ENCODE measurements at places on chromosomes 2 and 18.

- DNase-seq = no peak
These were observed 45.8 kb downstream of the DNAJC10 start for GRCh38 chr2:182761903-182762302.

DNA sequence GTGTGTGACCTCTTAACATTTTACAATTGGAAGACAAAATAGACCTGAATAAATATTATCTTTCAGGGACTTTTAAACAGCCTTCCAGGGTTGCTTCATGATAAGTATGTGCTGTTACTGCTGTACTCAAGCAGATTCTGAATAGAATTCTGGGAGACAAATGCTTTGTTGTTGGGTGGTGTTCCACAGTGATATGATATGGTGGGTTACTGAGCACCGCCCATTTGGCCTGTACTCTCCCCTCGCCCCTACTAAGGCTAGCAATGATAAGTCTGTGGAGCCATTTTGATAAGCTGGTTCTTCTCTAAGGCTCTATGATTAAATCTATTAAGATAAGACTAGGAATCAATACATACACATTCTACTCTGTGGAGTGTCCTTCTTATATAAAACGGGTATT, 89.8 kb upstream of the ITGA4 start:
- no peak for DNase-seq

DNA sequence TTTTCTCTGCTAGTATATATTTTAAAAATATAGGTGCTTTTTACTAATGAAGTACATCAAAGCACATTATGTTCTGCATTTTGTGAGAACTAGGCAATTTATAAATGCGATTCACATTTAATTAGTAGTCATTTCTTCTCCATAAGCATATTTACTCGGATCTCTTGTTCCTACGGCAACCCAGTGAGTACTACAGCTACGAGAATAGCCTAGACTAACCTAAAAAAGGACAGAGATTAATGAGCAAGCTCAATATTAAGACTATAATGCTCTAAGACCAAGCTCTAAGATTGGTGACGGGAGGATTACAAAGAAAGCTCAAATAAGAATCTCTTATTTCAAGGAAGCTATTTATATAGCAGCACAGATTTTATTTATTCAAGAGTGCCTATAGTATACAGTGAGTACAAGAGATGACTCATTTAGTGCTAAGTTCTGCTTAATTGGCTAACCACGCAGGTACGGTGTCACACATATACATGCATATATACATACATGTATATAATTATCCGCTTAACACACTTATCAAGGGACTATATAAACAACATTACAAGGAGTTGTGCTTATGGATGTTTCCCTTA, 364.7 kb downstream of the GPD2 start:
- no peak for DNase-seq

DNA sequence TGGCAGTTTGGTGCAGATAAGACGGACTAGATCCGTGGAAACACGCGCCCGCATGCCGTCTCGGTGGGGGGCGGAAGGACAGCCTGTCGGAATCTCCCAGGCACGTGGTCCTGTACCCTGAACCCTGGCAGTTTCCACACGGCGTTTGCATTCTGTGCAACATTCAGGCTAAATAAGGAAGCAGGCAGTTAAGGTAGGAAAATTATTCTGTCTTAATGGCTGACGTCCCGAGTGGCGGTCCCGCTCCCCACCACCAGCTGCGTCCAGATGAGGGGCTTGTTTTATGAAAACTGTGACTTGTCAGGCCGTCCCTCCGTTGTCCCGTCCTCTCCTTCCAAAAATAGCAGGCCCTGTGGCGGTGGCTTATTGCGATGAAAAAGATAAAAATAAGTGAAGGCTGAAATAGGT, 120.2 kb downstream of the NFATC1 start:
- DNase-seq = no peak

DNA sequence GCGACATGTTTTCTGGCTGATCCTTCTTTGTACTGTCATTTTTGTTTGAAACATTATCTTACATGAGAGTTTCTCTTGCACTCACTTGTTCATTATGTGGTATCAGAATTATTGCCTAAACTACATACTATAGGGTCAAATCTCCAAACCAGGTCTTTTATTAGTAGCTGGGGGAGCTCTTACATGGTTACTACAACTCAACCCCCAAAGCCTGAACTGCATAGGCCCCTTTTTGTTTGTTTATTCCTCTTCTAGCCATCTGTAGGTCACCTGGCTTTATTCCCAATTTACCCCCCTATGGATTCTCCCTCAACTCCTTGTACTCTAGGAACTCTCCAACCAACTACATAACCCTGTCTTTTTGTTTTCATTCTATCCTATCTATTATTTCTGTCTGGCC, 46.7 kb downstream of the PUM2 start:
- no peak for DNase-seq

- no peak for DNase-seq
These were observed 104.3 kb upstream of the LINC00305 start for GRCh38 chr18:64253222-64253621.

GRCh38 chr18:35716169-35716831, 134.8 kb downstream of the GALNT1 start:
- no peak for DNase-seq

GRCh38 chr2:7333960-7334493, 416.8 kb downstream of the RNF144A start:
- no peak for DNase-seq

- DNase-seq = no peak
These were observed 845.9 kb upstream of the ID2 start for GRCh38 chr2:7835693-7836680.

DNA sequence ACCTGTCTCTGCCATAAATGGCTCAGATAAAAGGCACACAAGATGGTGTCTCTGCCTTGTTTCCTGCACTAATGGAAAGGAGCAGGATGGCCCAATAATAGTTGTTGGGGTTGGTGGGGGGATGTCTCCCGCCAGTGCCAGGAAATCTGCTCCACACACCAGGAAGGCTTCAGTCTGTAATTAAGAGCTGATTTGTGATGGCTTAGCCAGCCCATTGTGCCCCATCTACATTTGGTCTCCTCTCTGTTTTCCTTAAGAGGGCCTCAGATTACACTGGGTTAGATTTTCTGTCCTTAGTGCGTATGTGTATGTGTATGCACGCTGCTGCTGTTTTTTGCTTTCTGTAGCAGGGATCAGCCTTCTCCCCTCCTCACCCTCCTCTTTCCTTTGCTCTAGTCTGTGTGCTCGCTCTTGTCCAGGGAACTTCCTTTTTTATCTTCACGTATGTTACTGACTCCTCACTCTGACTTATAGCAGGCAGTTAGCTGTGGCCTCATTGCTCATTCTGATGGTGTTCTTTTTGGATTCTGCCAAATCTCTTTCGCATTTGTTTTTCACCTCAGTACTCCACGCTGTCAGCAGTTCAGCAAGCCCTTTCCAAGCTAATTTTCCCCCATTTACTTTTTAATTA, 33.4 kb upstream of the MGAT5 start:
- no peak for DNase-seq

DNA sequence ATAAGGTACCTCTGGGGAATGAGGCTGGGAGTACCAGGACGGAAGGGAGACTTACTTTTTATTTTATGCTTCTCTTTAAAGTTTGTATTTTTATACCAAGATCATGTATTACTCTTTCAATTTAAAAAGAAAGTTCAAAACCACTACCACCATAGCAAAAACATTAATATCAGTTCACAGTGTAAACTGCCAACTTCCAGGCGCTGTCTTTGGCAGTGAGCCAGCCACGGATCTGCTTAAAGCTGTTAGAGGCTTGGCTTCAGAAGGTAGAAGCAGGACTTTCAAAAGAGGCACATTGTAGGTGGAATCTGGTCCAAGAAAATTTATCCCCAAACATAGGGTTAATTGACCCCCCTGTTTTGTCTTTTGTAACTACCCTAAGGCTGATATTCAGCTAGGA, 74.8 kb downstream of the B3GNT2 start:
- no peak for DNase-seq

DNA sequence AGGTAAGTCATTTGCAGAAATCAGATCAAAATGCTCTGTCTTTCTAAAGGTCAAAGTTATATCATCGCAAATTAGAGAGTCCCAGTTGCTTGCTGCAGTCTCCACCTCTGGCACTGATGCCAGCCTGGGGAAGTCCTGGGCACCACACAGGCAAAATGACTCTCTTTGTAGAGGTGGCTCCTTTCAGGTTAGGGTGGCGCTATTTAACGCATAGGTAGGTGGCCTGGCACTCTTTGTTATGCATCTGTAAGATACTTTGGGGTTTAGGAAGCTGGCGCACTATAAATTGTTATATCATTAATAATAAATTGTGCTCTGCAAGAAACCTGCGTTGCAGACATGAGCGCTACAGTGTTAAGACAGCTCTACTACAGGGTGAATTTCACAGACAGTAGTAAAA, 268.5 kb downstream of the ICOS start:
- DNase-seq = no peak

- no peak for DNase-seq
These were observed 57.5 kb downstream of the HS1BP3 start for GRCh38 chr2:20593072-20594034.

- DNase-seq = no peak
These were observed 70.6 kb downstream of the CTAGE1 start for GRCh38 chr18:22346953-22347605.

DNA sequence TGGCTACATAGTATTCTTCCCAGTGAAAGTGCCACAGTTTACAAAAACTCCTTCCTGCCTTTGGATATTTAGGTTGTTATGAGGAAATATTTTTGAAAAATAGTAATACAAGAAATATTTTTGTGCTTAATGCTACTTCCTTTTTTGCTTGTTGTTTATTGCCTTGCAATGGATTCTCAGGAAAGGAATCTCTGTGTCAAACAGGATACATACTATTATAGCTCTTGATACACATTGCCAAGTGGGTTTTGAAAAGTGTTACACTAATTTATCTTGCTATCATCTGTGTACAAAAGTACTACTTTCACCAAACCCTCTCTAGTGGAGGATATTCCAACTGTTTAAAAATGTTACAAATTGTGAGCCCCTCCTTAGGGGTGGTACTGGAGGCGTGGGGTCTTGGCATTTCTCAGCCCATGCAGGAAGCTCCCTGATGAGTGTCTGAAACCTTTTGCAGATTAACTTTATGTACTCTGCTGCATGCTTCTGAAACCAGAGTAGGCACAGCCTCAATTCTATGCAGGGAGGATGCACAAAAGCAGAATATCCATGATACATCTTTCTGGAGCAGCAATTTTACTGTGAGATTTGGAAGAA, 54.5 kb downstream of the EVA1A start:
- no peak for DNase-seq

DNA sequence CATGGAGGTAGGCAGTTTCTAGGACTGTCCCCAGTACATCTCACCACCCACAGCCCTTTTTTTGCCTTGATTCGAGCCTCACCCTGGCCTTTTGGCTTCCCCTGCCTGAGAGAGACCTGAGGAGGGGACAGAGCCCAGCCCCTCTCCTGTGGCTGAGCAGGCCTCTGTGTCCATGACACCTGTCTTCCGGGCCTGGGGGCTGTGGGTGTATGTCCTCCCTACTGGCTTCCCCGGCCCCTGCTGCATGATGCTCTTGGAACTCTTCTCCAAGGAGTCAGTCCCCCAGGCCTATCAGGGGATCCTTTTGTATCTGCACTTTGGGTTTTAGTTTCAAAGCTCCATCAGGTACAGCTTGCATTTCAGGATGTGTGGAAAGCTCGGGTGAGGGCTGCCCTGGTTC, 80.4 kb downstream of the STPG4 start:
- DNase-seq = no peak

GRCh38 chr18:63146828-63147409, 172.7 kb downstream of the BCL2 start:
- DNase-seq = no peak

DNA sequence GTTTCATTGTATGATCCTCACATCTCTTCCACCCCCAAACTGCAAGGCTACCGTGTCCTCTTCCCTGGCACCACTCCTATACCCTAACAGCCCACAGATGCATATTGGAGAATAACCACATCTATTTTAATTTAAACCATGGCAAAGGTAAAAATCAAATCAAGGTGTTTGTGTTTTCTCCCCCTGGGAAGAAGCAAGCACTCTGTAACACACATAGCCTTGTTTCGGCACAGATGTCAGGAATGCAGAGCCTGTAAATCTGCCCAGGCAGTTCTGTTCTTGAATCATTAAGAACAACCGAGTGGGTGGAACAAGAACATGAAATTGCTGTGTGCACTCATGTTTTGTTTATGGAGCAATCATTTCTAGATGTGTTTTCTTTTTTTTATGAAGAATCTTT, 6.8 kb upstream of the COX7A2L start:
- no peak for DNase-seq

GRCh38 chr2:111647359-111647758, 236.6 kb downstream of the ANAPC1 start:
- DNase-seq = no peak

GRCh38 chr2:121031568-121032340, 253.2 kb downstream of the TFCP2L1 start:
- DNase-seq = no peak

GRCh38 chr2:97664636-97664970, 759 bp upstream of the ACTR1B start:
- no peak for DNase-seq

DNA sequence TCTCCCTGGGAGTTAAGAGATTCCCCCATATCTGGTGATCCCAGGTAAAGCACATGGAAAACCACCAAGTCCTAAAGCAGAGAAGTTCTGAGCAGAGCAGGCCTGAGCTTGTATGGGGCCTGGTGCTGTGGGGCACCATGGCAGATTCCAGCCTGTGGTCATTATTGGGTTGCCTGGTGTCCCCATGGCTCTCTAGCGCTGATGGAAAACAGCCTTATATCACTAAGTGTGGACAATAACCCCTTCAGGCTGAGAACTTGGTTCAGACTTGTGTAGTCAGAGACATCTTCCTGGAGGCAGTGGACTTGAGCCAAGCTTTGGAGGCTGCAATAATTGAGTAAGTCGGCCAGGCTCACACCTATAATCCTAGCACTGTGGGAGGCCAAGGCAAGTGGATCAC, 96.8 kb downstream of the MCFD2 start:
- no peak for DNase-seq

GRCh38 chr2:105238664-105239240, 2.8 kb upstream of the GPR45 start:
- no peak for DNase-seq

DNA sequence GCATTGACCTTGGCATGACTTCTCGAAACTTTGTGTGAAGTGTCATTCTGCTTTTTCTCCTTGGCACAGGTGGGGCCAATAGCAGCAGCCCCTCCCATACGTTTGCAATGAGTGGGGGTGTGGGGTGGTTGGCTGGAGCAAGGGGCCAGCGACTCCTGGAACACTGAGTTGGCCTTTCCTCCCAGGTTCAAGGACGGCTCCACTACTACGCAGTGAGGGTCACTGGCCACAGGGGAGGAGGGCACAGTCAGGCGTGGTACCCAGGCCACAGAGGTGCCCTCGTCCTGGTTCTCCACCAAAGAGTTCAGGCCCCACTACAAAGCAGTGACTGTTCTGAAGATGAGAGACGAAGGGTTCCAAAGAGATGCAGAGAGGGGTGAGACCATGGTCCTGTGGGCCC, 70.6 kb upstream of the OTOS start:
- no peak for DNase-seq

DNA sequence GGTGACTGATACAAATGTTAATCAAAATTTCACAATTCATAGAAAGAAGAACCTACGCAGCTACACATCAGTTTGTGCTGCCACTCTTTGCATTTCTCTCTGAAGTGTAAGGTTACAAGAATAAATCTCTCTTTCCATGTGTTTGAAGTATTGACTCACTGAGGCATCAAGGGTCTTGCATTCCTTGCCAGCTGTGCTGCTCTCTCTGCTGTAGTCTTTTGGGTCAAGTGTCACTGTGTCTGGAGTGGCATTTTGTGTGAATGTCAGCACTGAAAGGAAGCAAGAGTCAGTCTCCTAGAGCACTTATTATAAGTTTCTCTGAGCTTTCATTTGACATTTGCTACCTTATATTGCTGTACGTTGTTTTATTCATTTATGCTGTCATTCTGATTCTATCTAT, 1696.1 kb upstream of the LRRTM1 start:
- no peak for DNase-seq

Data from activated CD4-positive, alpha-beta T cell treated with anti-CD3 and anti-CD28 coated beads, Interleukin-2, amount 50 U/mL, for 24 hours (primary cell).